ENCODE measurements at places on chromosomes 5 and 9. TPM values are rescaled to one million over a fixed set of nuclear protein-coding genes. Genes with fewer than 3 reads are reported as not detected.

The SPOCK1 gene
- total RNA-seq = 70.3 TPM

The ZNF483 gene
- 11.3 TPM for total RNA-seq

The C5orf63 gene
- total RNA-seq = 13.1 TPM

The PCDHGA9 gene
- 8.3 TPM for total RNA-seq

The TICAM2 gene
- 2.5 TPM for total RNA-seq

The NEURL1B gene
- total RNA-seq = 16.2 TPM

The JMY gene
- 16.6 TPM for total RNA-seq

DNA sequence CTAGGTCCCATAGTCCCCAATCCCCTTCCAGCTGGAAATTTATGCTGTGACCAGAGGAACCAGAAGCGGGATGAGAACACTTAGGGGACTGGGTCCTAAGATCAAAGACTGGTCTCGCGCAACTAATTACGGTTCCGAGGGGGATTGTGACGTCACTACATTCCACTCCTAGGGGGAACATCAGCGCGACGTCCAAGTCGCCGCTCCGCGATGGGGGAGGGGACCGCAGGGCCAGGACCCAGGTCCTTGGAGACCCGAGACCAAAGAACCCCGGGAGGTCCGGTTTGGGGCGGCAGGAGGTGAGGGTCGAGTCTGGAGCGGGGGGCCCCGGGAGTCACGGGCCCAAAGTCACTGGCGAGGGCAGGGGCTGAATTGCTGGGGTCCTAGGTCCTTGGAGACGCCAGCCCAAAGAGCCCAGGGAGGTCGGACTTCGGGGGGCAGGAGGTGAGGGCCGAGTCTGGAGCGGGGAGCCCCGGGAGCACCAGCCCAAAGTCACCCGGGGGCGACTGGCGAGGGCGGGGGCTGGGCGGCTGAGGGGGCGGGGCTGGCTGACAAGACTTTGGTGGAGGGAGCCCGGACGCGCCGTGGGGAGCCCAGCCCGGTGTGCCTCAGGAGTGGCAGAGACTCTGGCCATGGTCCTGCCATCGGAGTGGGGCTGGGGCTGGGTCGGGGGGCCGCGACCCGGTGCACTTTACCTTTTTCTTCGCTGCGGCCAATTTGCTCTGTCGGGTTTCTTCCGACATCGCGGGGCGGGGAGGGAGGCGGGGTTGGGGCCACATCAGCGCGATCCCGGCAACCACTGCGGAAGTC, at the start of gene GOLGA2:
TSS of gene GOLGA2 (minus strand) at position 810 of the 810 bp plus-strand sequence. CDS start at position 779, 31 bp downstream.
- peaks cover 33% of the 10 kb centered on the region for H3K4me1 ChIP-seq
- no peaks in the 10 kb centered on the region for H3K27me3 ChIP-seq
- H3K4me3 ChIP-seq = peak within 1 kb of the TSS; percentile 88
- H3K27ac ChIP-seq = peak within 1 kb of the TSS; percentile 90
- no peak for DNase-seq

GRCh38 chr9:125486152-125486508, 220.9 kb downstream of the MAPKAP1 start:
- no peak for DNase-seq
- H3K4me1 ChIP-seq = peaks cover 29% of the 10 kb centered on the region
- no peaks in the 10 kb centered on the region for H3K27me3 ChIP-seq
- H3K36me3 ChIP-seq = peaks cover 22% of the 10 kb centered on the region
- H3K4me3 ChIP-seq = no peak overlapping the region
- H3K27ac ChIP-seq = peak overlapping the region; percentile 68

- H3K36me3 ChIP-seq = no peaks in the 10 kb centered on the region
- H3K27ac ChIP-seq = no peak overlapping the region
- no peak for DNase-seq
- H3K27me3 ChIP-seq = no peaks in the 10 kb centered on the region
Measured at GRCh38 chr9:104750185-104750767, 2.8 kb downstream of the NIPSNAP3A start.

DNA sequence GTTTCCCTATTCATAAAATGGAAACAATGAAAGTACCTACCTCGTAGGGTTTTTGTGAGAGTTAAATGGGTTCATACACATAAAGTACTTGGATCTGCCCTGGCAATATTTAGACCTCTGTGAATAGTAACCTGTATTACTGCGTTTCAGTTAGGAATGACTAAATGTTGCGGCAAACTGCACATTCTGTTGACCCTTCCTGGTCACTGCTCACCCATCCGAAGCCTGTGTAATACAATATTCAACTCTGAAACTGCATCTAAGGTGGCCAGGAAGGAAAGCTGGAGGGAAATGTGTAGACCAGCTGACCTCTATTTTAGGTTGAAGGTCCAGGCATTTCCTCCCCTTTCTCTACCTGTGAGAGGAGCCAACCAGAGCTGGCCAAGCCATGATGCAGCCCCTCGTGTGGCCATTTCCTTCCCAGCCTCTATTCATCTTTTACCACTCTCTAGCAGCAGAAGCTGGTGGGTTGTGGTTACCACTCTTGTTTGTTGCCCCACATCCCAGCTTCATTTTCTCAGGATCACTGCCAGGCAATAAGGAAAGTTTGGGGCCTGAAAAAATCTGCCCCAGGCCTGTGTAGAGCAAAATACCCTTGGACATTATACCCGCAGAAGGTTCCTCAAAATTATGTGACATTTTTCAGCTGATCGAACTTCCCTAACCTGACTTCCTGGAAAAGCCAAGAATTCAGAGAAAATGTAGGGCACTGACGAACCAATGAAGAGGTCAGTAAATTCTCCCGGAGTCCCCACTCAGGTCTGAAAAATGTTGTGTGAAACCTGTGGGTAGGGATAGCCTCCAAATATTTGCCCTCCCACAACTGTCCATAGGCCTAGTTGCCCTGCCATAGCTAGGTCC, 20.5 kb upstream of the PDCD1LG2 start:
- no peaks in the 10 kb centered on the region for H3K36me3 ChIP-seq
- no peak for DNase-seq
- no peak overlapping the region for H3K27ac ChIP-seq
- H3K27me3 ChIP-seq = no peaks in the 10 kb centered on the region
- no peak overlapping the region for H3K4me3 ChIP-seq

GRCh38 chr5:143966280-143966679, 154.3 kb downstream of the HMHB1 start:
- H3K27me3 ChIP-seq = no peaks in the 10 kb centered on the region
- DNase-seq = no peak
- H3K36me3 ChIP-seq = no peaks in the 10 kb centered on the region

GRCh38 chr5:82169892-82170291, 108.3 kb downstream of the RPS23 start:
- no peak for DNase-seq
- no peaks in the 10 kb centered on the region for H3K27me3 ChIP-seq
- no peak overlapping the region for H3K27ac ChIP-seq
- H3K36me3 ChIP-seq = no peaks in the 10 kb centered on the region
- H3K4me1 ChIP-seq = no peaks in the 10 kb centered on the region

DNA sequence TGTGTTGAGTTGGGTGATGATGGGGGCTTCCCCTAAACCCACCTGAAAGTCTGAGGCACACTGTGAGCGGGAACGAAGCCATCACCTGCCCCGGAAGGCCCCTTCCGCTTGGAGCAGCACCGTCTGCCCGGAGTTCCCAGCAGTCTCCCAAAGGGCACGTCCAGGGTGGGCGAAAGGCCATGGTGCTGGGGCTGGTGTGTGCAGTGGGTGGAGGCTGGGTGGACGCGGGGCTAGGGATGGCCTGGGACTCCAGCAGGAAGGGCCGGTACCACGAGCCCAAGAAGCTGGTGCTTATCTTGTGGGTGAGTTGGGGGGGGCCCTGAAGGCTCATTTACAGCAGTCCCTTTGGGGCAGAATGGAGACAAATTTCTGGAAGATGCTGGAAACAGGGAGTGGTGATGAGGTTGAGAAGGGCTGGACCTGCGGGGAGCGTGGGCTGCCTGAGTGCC, 4.6 kb downstream of the FLT4 start:
- peaks cover 34% of the 10 kb centered on the region for H3K27me3 ChIP-seq
- no peak for DNase-seq
- H3K27ac ChIP-seq = peak overlapping the region; percentile 69
- H3K36me3 ChIP-seq = no peaks in the 10 kb centered on the region
- peaks cover 35% of the 10 kb centered on the region for H3K4me1 ChIP-seq

DNA sequence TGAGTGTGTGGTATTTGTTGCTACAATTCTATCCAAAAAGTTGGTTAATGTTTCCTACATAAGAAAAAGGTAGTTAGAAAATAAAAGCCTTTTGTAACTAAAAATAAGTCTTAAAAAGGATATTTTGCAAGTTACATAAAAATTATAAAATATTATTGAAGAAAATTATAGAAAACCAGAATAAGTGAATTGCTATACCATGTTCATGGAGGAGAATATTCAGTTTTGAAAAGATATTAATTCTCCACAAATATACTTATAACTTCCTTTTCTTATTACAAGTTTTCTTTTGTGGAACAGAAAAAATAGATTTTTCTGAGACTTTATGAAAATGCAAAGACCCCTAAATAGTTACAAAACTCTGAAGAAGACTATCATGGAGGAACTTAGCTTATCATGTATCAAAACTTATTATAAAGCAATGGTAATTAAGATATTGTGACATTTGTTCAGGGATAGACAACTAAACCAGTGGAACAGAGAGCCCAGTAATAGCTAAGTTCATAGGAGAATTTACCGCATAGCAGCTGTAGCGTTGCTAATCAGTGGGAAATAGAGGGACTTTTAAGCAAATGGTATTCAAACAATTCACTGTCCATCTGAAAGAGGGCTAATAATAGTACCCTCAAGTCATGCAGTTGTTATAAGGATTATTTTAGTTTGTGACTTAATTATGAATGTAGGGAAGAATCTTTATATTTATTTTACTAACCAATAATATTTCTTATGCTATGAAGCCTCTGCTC, 515.2 kb upstream of the ZNF608 start:
- H3K4me3 ChIP-seq = no peak overlapping the region
- no peaks in the 10 kb centered on the region for H3K36me3 ChIP-seq
- no peak for DNase-seq
- no peak overlapping the region for H3K27ac ChIP-seq
- H3K27me3 ChIP-seq = no peaks in the 10 kb centered on the region
- H3K4me1 ChIP-seq = no peaks in the 10 kb centered on the region

DNA sequence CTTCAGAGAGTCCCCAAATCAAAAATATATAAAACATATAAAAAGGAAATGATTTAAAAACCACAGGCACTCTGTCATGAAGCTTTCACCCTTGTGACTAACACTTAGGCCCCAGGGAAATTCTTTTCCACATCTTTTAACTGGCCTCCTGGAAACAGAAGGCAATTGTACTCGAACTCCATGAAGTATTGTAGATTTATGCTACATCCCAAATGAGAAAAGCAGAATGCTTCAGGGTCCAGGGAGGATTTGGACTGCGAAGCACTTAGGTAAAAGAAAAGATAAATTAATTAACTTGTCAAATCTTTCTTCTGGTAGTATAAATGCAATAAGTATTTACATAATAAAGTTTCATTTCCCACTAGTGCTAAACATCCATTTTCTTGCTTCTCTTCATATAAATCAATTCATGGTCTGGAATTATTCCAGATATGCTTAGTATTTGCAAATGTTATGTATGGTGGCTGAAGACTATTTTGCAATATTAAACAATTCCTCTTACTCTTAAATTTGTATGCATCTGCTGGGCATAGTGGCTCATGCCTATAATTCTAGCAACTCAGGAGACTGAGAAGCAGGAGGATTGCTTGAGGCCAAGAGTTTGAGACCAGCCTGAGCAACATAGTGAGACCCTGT, 64.9 kb upstream of the ELL2 start:
- DNase-seq = no peak
- no peaks in the 10 kb centered on the region for H3K4me1 ChIP-seq
- H3K36me3 ChIP-seq = no peaks in the 10 kb centered on the region
- no peak overlapping the region for H3K27ac ChIP-seq

DNA sequence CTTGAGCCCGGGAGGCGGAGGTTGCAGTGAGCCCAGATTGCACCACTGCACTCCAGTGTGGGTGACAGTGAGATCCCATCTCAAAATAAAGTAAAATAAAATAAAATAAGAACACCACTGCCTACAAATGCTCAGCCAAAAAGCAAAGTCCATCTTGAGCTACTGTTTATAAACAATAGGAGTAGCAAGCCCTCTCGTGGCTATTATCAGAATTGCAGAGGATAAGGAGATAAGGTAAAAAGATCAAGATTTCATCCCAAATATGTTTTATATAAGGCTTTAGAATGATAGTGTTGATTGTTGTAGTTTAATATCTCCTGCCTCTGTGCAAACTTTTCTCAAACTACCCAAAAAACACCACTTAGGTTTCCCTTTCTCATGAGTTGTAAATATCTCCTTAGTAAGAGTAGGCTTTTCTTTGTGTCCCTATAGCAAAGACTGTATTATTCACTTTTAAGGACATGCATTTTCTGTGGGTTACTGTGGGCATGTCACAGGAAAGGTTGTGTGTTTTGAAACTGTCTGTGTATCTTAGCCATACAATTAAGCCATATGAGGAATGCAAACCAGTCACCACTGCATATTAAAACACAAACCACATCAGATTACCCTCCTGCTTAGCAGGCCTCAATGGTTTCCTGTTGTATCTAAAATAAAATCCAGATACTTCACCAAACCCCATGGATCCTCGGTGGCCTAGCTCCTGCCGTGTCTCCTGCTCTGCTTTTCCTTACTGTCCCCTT, 31.8 kb upstream of the CKS2 start:
- no peaks in the 10 kb centered on the region for H3K27me3 ChIP-seq
- H3K27ac ChIP-seq = no peak overlapping the region
- H3K36me3 ChIP-seq = no peaks in the 10 kb centered on the region
- H3K4me3 ChIP-seq = no peak overlapping the region
- peaks cover 9% of the 10 kb centered on the region for H3K4me1 ChIP-seq
- peak; percentile 20 for DNase-seq

DNA sequence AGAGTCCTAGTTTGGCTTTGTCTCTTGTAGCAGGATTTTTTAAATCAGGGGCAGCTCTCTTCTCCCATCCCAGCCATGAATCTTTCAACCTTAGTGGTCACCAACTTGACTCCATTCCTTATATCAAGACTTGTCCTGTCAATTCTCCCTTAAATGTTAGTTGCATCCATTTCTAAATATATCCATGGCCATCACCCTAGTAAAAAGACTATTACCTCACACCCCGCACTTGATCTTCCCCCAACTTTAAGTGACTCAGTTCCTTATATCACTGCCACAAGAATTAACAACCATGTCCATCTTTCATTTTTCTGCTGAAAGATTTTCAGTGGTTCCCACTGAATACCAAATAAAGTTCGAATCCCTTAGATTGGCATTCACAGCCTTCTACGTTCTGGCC, 67.0 kb downstream of the STX17 start:
- DNase-seq = no peak
- H3K4me1 ChIP-seq = no peaks in the 10 kb centered on the region
- H3K27ac ChIP-seq = no peak overlapping the region
- no peaks in the 10 kb centered on the region for H3K27me3 ChIP-seq
- no peak overlapping the region for H3K4me3 ChIP-seq
